Stimulated activated CD8-positive, alpha-beta memory T cell treated with anti-CD3 and anti-CD28 coated beads, Interleukin-2, amount 100 ng/mL, for 1 hour (primary cell): ENCODE measurements at places on chromosomes 6 and 20.

DNA sequence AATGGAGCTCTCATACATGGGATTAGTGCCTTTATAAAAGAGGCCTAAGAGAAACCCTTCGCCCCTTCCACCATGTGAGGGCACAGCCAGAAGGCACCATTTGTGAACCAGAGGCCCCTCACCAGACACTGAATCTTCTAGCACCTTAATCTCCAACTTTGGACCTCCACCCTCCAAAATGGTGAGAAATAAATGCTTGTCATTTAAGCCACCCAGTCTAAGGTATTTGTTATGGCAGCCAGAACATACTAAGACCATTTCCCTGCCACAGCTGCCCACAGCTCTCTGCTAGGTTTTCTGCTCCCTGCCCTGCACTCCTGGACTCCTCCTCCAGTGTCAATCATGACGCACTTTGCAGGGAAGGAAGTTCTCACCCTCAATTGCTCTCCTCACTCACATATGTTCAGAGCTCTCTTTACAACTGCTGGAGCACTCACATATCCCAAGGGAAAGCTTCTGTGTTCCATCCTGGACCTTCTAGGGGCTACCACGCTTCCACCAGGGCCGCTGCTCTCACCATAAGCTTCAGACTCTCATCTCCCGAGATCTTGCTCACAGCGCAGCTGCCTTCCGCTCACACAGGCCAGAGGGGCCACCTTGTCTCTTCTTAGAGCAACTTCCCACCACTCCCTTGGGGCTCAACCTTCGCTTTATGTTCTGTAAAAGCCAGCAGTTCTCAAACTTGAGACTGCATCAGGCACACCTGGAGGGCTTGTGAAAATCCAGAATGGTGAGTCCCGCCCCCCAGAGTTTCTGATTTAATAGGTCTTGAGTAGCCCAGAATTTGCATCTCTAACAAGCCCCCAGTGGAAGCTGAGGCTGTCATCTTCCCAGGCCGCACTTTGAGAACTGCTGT, 1.6 kb upstream of the LY86 start:
- no peak for DNase-seq

- DNase-seq, result no peak
Measured at GRCh38 chr6:14384175-14384949, 266.8 kb downstream of the CD83 start.

DNA sequence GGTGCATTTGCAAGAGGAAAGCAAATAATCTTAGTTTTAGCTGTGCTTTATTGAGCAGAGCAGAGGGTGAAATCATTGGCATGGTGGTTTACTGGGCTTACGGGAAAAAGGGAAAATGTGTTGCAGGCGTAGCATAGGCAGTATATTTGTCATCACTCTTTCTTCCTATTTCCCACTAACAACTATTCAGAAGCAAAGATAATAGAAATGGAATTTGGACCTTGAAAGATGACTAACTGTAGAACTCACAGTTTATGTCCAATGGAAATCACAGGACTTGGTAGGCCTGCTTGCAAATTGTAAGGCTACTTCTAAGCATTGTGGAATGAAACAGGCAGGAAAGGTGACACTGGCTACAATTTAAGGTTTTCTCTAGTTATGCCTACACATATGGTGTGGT, 611.9 kb upstream of the MAN1A1 start:
- no peak for DNase-seq

DNA sequence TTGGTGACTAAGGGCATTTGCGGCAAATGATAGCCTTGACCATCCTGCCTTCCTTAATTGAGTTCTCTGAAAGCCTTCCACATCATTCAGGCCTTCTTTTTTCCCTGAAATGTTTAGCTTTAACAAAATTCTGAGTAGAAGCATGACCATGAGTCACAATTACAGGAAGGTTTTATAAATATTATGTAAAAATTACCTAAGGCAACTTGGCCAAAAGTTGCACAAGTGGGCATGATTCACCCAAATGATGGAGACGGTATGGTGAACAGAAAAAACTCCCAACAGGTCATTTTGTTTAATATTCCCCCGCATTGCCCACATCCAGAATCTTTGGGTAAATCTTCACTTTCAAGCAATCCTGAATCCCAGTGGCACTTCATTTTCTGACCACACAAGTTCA, 37.0 kb downstream of the MC3R start:
- no peak for DNase-seq
